ENCODE measurements at places on chromosomes 1 and 21.

- no peak for DNase-seq
Observed at GRCh38 chr1:211607754-211608473, 29.0 kb upstream of the SLC30A1 start.

GRCh38 chr1:168683871-168684270, 45.1 kb downstream of the DPT start:
- no peak for DNase-seq

DNA sequence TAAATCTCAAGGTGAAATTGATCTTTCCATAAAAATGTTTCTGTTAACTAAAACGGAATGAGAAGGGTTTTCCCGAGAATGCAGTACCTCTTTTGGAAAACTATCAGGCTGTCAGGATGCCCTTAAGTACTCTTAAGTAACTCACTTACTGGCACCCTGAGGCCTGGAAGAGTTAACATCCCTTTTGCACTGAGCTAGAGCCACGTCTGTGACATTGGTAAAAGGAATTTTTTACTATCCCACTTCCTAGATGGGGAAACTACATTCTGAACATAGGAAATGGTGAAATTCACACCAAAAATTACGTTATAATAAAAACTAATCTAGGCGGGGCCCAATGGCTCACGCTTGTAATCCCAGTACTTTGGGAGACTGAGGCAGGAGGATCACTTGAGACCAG, 39.7 kb upstream of the MAP10 start:
- no peak for DNase-seq

DNA sequence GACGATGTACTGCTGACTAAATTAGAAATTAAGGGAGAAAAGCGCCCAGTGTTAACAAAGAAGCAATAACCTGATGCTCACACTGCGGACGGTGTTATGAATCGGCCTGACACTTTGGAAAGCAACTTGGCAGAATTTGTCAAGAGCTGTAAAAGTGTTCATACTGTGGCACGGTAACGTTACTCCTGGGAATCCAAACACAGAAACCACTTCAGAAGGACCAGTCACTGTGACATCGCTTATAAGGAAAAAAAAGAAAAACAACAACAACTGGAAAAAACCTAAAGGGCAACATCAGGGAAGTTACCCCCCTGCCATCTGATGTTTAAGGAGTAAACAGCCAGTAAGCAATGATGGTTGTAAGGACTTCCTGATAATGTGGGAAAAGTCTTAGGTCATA, 27.7 kb downstream of the CAPZB start:
- DNase-seq, result peak; percentile 84

DNA sequence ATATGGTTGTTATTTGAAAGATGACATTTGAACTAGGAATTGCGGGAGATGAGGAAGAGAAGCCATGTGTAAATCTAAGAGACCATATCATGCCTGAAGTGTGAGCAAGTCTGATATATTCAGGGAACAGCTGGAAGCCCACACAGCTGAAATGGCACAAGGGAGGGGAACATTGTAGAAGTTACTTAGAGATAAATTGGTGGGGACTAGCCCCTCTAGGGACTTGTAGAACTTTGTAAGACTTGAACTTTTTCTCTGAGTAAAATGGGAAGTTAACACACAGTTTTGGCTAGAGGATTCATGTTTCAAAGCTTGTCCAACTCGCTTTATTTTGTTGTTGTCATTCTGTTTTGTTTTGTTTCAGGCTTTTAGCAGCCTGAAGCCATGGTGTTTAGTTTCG, 216.4 kb downstream of the FMN2 start:
- no peak for DNase-seq

DNA sequence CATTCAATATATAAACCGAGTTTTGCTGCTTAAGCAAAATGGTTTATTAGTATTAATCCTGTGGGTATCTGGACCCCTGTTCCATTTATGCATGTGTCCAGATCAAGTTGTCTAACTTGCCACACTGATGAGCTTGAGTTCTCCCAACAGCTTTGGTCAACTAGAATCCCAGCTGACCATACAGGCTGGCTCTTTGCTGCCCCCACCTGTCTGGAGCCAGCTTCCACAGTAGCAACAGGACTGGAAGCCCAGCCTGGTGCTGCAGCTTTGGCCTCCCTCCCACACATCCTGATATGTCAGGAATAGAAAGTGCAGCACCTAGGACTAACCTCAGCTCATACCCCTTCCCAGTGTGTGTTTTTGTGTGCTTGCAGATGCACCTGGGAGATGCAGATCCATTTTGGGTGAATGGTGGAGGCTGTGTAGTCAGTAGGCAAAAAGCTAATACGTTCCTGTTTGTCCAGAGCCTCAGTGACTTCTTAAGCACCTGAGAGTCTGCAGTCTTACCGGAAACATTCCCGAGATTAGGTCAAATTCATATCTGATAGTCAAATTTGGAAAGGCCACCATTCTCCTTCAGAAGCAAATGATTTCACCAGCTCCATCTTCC, 40.9 kb upstream of the BEND5 start:
- DNase-seq, result peak; percentile 76

DNA sequence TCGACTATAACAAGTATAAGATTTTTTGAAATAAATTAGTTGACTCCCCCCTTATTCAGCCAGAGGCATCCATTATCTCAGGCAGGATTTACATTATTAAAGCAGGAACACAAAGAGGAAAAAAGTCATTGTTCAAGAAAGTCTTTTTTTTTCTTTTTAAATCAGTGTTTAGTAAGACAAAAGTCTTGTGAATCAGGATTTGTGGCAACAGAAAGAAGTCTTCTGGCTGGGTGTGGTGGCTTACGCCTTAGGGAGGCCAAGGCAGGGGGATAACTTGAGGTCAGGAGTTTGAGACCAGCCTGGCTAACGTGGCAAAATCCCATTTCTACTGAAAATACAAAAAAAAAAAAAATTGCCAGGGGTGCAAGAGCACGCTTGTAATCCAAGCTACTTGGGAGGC, 505.5 kb downstream of the LMO4 start:
- no peak for DNase-seq

DNA sequence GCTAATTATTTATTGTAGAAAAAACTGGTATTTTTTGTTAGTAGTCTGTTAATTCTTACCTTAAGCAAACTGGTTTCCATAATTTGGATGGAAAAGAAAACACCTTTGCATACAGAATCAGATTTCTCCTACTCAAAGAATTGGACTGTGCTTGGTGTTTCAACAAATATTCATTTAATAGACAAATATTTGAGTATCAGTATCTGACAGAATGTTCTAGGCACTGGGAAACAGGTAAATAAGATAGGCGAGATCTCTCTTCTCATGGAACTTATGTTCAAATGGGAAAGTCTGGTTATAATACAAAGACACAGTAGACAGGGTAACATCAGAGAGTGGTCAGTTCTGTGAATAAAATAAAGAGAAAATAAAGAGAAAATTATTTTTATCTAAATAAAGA, 119.9 kb downstream of the NOS1AP start:
- DNase-seq, result no peak

DNA sequence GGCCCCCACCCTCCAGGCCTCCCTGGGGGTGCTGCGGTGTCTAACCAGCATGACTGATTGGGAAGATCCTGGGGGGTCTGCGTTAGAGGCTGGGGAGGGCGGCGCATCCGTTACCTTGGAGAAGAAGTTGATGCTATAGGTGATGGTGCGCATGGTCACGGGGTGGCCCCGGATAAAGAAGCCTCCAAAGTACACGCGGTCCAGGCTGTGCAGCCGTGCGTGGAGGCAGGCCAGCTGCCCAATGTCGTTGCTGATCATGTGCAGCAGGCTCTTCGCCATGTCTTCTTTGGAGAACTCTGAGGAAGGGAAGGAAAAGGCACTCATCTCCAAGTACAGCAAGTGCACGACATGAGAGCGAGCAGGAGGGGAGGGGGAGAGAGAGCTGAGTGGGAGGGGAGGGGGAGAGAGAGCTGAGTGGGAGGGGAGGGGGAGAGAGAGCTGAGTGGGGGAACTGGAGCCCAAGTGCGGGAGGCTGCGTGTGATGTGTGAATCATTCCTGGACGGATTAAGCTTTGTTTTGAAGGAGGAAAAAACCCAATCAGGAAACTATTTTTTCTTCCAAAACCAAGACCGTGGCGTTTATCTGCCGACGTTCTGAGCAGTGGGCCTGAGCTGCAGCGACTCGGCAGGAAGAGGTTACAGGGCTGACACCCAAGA, 7.2 kb downstream of the PANK4 start:
- no peak for DNase-seq

DNA sequence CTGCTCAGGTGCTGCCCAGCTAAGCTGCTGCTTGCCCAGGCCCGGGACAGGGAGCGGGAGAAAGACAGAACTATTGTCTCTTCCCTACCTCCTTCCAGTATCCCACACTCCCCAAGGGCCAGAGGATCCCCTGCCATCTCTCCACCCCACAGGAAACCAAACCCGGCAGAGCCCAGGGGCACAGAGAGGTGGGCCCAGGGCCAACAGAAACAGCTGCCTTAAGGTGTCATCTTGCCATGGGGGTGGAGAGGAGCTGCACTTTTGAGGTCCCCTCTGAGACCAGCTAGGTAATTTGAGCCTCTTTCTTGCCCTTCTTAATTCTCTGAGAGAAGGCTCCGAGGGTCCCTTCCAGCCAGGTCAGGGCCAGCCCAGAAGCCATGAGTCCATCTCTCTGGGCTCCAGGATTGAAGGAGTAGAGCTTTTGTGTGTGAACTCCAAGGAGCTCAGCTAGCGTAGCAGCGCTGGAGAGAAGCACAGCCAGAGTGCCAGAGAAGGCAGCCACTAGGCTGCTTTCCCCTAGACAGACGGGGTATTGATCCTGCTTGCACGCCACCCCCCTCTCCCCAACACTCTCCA, 9.7 kb upstream of the GPR61 start:
- no peak for DNase-seq

DNA sequence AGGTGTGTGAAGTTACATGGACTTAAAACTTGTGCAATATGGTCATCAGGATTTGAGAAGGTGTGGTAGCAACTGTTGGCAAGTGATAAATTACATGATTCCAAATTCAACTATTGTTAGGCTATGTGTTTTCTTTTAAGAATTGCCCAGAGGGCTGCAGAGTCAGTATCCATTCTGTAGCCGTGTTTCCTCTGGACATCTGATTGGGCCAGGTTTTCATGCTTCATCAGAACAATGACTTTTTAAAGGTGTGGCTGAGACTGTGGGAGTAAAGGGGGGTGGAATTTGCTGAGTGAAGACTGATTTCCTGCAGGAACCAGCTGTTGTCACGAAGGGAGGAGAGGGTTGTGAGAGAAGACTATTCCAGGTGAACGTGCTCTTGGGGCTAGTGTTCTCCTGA, 1.7 kb upstream of the HRNR start:
- no peak for DNase-seq

- DNase-seq, result peak; percentile 91
Observed at GRCh38 chr21:35048706-35049617, at the start of gene RUNX1. TSS of gene RUNX1 (minus strand) at chr21:35049302.

DNA sequence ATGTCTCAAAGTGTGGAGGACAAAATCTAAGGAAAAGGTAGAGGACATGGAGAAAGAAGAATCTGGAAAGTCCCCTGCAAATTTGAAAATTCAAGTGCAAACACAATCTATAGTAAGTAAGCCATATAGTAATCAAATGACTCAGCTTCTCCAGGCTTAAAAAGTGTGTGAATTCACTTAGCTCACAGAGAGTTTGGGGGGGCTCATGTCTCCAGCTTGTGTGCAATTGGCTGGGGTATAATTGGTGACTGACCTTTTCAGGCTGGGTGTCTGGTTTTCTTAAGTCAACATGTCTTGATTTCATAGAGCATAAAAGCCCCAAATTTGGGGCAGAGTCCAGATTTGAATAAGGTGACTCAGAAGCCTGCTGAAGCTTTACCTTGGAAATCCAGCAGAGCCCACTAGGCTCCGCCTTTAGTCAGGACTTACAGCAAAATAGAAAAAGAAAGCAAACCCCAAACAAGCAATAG, 8.6 kb downstream of the CLDN14 start:
- DNase-seq, result no peak

DNA sequence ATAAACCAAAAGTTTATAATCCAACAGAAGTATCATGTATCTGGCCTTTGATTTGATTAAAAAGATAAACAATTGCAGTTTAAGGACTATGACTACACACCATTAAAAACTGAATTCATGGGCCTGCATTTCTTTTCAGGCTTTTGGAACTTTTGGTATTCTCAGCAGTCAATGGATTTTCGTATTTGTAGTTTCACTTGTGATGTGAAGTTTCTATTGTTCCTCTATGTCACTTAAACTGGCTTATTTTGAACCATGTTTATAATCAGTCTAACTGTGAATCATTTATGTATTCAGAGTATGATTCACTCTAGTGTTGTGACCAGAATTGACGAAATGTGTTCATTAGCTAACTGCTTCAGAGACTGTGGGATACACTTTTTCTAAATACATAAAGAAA, 132.9 kb downstream of the COQ8A start:
- DNase-seq, result no peak

DNA sequence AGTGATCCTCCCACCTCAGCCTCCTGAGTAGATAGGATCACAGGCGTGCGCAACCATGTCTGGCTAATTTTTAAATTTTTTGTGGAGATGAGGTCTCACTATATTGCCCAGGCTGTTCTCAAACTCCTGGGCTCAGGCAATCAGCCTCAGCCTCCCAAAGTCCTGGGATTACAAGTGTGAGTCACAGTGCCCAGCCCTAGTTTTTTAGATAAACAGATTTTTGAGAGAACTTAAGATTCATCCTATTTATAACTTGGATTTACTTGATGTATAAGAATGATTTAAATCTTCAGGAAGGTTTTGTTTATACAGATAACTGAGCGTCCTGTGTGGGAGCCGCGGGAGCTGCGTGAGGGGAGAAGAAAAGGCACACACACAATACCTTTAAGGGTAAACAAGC, 26.2 kb downstream of the HEYL start:
- DNase-seq, result no peak

GRCh38 chr1:181816608-181817007, 244.9 kb downstream of the ZNF648 start:
- DNase-seq, result no peak

DNA sequence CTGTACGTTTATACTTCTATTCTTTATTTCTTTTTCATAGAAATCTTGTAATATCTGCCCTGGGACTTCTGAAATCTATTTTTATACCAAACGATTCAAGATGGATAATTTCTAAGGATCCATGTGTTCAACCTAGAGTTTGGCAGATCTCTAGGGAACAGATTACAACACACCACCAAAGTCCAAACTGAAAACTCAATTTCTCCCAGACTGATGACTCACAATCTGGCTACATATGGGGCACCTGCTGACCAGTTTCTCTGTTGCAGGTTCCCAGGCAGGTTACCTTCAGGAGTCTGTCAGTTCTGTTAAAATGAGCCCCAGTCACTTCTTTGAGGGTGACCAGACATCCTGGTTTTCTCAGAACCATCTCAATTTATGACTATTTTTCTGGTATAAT, 439.4 kb downstream of the GPATCH2 start:
- no peak for DNase-seq

DNA sequence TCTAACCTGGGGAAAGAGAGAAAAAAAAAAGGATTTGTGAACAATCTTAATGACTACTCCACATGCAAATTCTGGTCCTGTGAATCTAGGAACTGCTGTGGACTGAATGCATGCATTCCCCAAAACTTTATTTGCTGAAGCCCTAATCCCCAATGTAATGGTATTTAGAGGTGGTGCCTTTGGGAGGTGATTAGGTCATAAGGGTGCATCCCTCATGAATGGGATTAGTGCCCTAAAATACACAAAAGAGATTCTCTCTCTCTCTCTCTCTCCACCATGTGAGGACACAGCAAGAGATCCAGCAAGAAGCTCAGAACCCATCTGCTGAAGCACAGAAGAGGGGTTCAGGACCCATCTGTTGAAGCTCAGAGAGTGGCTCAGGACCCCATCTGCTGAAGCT, 26.2 kb upstream of the KIRREL1 start:
- DNase-seq, result no peak

Measured in suppressor macrophage (primary cell).